ENCODE measurements at places on chromosomes 2 and 18.

- no peak for DNase-seq
These were observed 284.6 kb downstream of the RNF144A start for GRCh38 chr2:7201851-7202250.

DNA sequence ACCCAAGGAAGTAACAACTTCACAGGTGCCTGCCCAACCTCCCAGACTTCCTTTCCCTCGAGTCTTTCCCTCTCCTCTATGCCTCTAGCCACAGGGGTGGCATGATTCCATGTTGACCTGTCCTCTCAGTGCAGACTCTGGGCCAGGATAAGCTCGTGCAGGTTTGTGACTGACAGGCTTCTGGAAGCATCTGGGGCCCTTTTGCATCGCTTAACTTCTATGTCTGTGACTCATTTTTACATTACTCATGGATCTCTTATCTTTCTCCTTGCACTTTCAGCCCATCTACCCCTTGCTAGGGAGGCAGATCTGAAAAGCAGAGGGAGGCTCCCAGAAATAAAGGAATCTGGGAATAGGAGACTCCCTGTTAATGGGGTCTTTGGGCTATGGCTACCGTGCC lies 98.5 kb upstream of the RIOK3 start:
- DNase-seq: no peak

- no peak for DNase-seq
These were observed 25.3 kb downstream of the EML4 start for GRCh38 chr2:42194428-42194827.

DNA sequence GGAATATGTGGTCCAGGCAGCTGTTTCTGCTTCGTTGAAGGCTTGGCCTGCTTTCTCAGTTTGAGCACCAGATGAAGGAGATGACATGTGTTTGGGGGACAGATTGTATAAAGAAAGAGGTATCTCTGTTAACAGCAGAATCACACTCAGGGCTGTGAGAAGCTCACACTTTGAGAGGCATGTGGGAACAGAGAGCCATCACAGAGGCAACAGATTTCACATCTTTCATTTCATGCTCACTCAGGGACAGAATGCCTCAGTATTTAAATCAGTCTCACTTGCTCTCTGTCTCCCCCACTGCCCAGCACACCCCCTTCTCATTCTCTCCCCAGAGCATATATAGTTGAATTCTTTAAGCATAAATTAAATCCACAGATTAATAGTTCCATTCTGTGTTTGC lies 37.4 kb downstream of the KIAA2012 start:
- no peak for DNase-seq

DNA sequence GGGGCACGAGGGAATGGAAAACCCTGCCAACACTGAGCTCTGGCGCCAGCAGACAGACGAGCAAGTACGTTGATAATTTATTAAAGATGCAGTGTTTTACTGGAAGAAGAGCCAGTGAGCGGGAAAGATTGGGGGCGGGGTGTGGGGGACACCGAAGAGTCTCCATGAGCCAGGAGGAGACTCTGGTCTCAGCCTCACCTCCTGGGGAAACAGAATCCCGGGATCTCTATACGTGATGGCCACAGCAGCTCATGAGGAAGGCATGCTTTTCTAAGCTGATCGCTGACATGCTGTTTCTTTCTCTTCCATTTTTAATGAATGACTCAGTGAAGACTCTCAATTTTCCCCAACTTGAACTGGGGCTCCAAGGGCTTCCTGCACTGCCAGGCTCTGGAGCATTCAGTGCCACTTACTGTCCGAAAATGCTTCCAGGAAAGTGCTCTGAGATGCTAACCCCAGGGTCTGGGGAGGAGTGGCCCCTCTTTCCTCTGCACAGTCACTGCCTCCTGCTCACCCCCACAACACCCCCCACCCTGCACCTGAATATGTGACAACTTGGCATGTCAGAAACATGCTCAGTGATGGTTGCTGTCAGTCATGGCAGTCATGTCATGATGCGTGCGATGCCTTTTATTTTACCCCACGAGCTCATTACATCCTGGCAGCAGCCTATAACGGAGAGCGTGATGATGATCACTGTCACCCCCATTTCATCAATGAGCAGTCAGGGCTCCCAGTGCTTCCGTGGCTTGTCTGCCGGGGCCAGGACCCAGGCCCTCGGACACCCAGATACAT lies 164.2 kb upstream of the CAPN13 start:
- no peak for DNase-seq

DNA sequence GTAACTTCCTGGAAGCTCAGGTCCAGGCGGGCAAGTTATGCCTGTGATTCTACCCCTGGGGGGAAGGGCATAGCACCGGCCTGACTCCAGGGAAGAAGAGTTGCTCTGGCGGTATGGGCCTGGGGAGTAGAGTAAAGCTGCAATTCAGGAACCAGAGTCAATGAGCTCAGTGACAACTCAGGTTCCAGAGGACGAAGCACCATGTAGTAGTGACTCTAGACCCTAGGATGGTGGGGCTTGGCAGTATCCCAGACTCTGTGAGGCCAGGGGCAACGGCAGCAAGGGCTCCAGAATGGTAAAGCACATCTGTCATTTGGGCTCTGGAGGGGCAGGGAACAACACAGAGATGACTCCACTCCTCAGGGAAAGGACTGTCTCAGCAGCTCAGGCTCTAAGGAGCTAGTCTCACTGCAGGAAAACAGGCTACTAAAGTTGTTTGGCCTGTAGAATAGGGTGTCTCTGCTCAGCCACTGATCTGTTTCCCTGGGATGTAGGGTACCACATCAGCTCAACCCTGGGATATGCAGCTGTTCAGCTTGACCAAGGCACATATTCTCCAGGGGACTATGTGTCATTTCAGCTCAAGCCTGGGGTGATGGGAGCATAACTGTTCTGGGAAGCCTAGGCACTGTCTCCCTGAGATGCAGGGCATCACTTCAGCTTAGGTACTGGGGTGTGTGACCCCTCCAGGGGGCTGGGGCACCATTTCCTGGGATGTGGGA lies 36.2 kb upstream of the RHOB start:
- no peak for DNase-seq

GRCh38 chr2:177629357-177630024 lies 236.9 kb downstream of the AGPS start:
- no peak for DNase-seq

DNA sequence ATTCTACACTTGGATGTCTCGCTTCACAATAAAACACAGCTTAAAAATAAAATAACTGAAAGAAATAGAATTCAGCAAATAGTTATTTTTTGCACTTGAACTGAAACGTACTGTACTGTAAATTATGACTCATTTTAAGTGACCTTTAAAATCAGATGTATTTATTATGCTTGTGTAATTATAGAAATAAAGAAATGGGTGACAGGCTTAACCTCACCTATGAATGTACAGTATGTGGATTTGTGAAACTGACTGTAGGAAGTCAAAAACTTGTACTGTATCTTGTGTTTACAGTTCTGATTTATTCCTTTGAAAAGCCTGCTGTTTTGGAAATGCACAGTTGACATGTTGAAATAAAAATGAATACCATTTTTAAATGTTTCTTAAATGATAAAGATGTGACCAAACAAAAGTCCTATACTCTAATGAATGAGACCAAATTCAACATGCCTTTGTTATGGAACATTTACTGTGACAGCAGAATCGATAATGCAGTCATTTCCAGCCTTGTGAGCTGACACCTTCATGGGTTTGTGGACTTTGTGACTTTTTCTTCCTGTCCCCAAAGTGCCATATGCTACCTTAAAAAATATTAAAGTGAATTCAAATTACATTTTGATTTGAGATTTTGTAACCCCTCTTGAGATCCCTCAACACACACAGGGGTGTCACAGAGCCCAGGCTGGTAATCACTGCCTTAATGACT lies 32.7 kb downstream of the NEMP2 start:
- DNase-seq: no peak

DNA sequence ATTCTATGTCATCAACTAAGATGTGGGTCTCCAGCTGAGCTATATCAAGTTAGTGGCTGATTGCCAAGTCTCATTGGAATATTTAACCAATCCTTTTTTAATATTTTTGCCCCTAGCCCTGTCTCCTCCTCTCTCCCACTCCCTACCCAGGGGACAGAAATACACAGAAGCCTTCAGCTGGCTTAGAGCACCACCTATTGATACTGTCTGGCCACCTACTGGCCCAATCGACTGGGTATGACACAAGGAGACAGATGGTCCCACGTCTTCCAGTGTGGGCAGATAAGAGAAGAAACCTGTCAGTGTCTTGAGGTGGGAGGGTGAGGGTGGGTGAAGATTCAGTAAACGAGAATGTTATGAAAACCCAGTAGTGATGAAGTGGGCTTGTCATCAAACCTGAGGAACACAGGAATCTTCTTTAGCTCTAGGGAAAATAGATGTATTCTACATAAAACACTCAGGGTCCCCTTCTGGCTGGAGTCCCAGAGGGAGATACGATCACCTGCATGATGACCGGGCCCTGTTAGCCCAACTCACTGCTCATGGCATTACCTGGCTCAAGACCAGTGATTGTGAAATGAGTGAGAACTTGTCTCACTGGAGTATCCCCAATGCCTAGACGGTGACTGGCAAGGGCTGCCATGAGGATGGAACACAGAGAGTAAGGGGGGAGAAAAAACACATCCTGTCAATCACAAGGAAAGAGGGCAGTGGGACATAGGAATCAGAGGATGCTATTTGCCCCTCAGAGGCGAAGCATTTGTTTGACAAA lies 26.7 kb downstream of the POLR1A start:
- no peak for DNase-seq

DNA sequence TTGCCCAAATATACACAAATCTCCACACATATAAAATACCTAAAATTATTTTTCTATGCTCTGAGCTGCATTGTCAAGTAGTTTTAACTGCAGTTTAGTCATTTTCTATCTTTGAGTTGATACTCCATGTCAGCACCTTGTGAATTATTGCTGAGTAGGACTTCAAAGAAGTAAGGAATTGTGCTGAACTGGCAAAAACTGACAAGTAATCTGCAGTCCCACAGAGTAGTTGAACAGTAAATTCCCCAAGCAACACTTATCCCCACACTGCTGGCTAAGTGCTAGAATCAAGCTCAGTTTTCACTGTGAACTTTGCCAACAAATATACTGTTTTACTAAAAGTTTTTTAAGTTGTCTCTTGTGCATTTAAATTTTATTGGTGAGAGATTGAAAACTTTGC lies 141.8 kb upstream of the ST6GAL2 start:
- DNase-seq: no peak

- DNase-seq: no peak
These were observed 96.2 kb upstream of the PDE1A start for GRCh38 chr2:182522972-182523473.

- no peak for DNase-seq
These were observed 295.0 kb upstream of the KCNH7 start for GRCh38 chr2:163133602-163134001.

DNA sequence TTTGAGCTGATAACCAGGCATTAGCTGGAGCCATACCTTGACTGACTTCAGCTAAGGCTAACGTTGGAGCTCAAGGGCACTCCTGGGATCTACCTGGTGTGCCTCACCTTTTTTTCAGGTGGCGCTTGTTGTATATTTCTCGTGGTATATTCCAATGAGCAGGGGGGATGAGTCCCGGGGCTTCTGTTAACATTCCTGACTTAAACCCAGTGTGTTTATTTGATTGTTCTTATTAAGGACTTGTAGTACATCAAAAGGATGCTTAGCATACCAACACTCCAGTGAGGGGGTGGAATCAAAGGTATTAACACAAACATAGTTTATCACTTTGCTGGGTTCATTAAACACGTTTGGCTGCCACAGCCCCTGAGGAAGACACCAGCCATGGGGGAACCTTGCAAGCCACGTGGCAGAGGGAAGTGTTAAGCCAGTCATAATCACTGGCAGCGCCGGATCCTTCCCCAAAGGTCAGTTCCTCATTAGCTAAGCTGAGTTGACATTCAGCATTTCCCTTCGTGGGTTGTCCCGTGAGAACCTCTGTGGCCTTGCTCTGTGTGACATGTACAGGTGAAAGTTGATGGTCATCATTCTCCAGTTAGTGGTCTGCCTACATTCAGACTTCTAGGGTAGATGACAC lies 119.5 kb upstream of the MCFD2 start:
- DNase-seq: no peak
